ENCODE measurements at places on chromosomes 7 and 10.
A peak's percentile ranks its signal among the peaks of the same experiment; 100 is the strongest.

- no peaks in the 10 kb centered on the region for H3K27me3 ChIP-seq
- no peak for DNase-seq
- no peaks in the 10 kb centered on the region for H3K4me1 ChIP-seq
- H3K4me3 ChIP-seq, result peak overlapping the region; percentile 67
Observed at GRCh38 chr10:132962623-132963429, 20.5 kb upstream of the CFAP46 start.

GRCh38 chr10:101141616-101142532, 10.8 kb downstream of the TLX1 start:
- DNase-seq, result peak; percentile 39
- no peak overlapping the region for H3K4me3 ChIP-seq
- H3K4me1 ChIP-seq, result no peaks in the 10 kb centered on the region
- no peak overlapping the region for H3K27ac ChIP-seq
- peaks cover 30% of the 10 kb centered on the region for H3K27me3 ChIP-seq

DNA sequence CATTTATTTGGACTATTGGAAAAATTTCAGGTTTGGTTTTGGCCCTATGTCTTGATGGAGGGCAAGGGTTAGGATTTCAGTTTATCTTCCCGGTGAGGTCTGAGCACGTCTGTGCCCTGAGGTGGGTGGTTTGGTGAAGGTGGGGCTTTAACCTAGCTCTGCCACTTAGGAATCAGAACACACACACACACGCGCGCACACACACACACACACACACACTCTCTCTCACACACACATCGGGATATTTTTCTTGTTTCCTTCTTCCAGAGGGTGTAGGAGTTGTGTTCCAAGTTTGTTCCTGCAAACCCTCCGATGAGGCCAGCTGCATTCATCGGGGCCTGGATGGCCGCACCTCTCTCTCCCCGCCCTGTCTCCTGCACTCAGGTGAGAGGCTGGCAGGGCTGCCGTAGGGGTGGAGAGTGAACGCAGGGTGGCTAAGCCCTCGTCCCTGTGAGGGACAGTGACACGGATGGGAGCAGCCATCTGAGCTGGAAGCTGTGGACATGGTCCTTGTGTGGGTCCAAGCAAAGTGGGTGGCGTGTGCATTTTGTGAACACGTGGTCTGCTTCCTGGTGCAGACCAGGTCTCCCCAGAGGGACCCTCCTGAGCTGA, 34.2 kb downstream of the CHST12 start:
- H3K4me1 ChIP-seq, result no peaks in the 10 kb centered on the region
- H3K27me3 ChIP-seq, result no peaks in the 10 kb centered on the region
- no peak overlapping the region for H3K4me3 ChIP-seq
- H3K36me3 ChIP-seq, result peaks cover 22% of the 10 kb centered on the region

GRCh38 chr7:44050121-44050914, 5.8 kb downstream of the DBNL start:
- H3K36me3 ChIP-seq, result peaks cover 66% of the 10 kb centered on the region
- H3K27ac ChIP-seq, result no peak overlapping the region
- H3K27me3 ChIP-seq, result no peaks in the 10 kb centered on the region
- peaks cover 5% of the 10 kb centered on the region for H3K4me1 ChIP-seq
- no peak overlapping the region for H3K4me3 ChIP-seq
- DNase-seq, result peak; percentile 48

DNA sequence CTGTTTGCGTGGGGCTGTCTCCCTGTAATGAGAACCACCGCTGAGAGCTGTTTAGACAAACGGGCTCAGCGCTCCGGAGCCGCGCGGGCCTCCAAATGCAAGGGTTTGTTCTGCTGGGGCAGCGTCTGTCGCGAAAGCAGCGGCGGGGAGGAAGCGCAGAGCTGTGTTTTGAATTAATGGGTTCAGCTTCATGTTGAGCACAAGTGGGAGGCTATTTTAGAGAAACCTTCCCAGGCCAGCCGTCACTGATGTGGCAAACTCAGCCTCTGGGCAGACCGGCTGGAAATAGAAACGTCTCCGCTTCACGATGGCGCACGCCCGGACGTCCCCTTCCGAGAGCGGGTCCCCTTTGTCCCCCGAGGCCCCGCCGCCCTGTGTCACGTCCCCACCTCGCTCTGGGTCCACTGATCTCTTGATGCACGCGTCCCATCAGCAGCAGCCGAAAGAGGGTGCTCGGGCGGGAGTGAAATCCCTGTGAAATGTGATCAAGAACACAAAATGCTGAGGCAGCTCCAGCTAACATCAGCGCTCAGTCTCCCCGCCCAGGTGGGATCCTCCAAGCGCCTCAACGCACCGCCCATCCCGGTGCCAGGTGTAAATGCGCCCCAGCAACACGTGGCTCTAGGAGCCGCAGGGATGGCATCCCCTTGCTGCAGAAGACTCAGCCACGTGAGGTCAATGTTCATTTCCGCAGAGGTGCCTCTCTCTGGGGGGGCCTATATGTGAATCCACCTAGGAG, 44.9 kb downstream of the BAMBI start:
- peak overlapping the region; percentile 66 for H3K4me3 ChIP-seq
- H3K4me1 ChIP-seq, result no peaks in the 10 kb centered on the region
- no peaks in the 10 kb centered on the region for H3K27me3 ChIP-seq
- H3K36me3 ChIP-seq, result no peaks in the 10 kb centered on the region

GRCh38 chr7:127995156-127995880, 35.9 kb downstream of the LRRC4 start:
- H3K27ac ChIP-seq, result peak overlapping the region; percentile 22
- peaks cover 3% of the 10 kb centered on the region for H3K4me1 ChIP-seq
- H3K4me3 ChIP-seq, result no peak overlapping the region
- peaks cover 6% of the 10 kb centered on the region for H3K36me3 ChIP-seq

DNA sequence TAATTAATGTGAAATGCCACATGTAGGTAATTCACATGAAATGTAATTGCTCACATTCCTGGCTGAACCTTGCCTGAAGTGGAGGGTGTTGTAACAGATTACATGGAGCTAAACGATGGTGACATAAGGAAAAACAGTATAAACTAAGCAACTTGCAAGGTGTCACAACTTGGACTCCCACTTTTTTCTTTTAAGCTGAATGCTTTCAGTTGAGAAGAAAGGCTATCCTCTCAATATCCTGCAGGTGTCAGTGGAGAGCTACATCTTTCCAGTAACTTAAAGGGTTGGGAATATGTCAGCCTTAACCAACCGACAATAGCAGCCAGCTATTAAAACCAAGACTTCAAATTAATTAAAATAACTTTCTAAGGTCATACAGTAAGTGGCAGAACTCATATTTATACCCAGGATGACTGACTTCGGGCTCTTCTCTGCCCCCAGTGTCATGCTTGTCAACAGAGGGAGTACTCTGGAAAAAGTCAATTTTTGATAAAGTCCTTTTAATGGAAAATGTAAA, 33.7 kb downstream of the NRBF2 start:
- H3K27ac ChIP-seq, result no peak overlapping the region
- no peak for DNase-seq
- H3K27me3 ChIP-seq, result no peaks in the 10 kb centered on the region
- no peaks in the 10 kb centered on the region for H3K4me1 ChIP-seq

DNA sequence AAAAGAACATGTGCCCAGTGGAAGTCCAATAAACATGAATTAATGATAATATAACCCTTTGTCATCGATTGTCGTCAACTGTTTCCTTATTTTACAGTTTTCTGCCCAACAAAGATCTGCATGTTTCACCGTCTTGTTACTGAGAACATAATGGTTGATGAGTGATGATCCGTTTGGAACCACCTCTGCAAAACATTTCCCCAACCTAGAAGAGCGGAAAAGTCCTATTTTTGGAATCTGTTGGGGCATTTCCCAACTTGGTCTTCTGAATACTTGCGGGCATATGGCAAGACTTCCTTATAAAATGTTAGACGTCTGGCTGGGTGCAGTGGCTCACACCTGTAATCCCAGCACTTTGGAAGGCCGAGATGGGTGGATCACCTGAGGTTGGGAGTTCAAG, 32.1 kb downstream of the CNPY1 start:
- H3K4me1 ChIP-seq, result no peaks in the 10 kb centered on the region
- H3K4me3 ChIP-seq, result no peak overlapping the region
- H3K36me3 ChIP-seq, result no peaks in the 10 kb centered on the region
- DNase-seq, result no peak
- no peak overlapping the region for H3K27ac ChIP-seq

DNA sequence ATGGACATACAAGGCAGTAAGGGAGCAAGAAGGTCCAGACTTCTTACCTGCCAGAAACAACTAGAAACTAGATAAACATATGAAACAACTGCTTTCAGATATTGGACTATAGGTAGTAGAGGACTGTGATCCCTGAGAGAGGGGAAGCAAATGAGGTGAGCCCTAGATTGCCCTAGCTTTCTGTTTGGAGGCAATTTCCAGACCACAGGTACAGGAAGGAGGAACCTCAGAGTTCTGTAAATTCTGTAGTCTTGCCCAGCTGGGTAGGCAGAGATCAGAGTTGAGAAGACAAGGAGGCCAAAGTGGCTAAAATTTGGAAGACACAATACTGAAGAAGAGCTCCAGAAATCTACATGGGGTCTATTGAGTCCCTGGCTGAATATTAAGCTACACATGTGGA, 21.0 kb downstream of the CDK6 start:
- no peaks in the 10 kb centered on the region for H3K4me1 ChIP-seq
- no peak overlapping the region for H3K4me3 ChIP-seq
- no peak for DNase-seq

- H3K36me3 ChIP-seq, result peaks cover 9% of the 10 kb centered on the region
- no peak overlapping the region for H3K27ac ChIP-seq
- no peaks in the 10 kb centered on the region for H3K27me3 ChIP-seq
- no peaks in the 10 kb centered on the region for H3K4me1 ChIP-seq
- H3K4me3 ChIP-seq, result no peak overlapping the region
Observed at GRCh38 chr7:102450242-102450641, 14.4 kb downstream of the ALKBH4 start.

GRCh38 chr7:128231021-128231420, 10.1 kb upstream of the LEP start:
- no peak for DNase-seq
- no peaks in the 10 kb centered on the region for H3K4me1 ChIP-seq
- no peaks in the 10 kb centered on the region for H3K27me3 ChIP-seq
- no peaks in the 10 kb centered on the region for H3K36me3 ChIP-seq
- no peak overlapping the region for H3K27ac ChIP-seq
- H3K4me3 ChIP-seq, result no peak overlapping the region
